Stimulated activated CD4-positive, alpha-beta T cell treated with anti-CD3 and anti-CD28 coated beads, TNF-alpha, amount 100 ng/mL, for 24 hours (primary cell): ENCODE measurements at places on chromosomes 2 and 18.

- DNase-seq = no peak
Observed at GRCh38 chr2:126749537-126749936, 93.6 kb downstream of the GYPC start.

DNA sequence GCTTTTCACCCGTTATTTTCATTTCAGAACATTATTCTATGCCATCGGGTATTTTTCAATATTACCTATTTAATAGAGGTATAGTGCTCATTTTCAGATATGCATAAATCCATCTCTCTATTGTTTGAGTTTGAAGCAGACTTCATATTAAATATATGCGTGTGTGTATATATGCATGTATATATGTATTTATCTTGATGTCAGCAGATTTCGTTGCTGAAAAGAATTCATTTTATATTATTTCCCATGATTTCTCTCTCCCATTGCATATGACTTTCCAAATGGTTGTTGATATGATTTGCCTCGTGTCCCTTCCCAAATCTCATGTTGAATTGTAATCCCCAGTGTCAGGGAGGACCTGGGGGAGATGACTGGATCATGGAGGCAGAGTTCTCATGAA, 28.6 kb upstream of the COPS8 start:
- DNase-seq = no peak

DNA sequence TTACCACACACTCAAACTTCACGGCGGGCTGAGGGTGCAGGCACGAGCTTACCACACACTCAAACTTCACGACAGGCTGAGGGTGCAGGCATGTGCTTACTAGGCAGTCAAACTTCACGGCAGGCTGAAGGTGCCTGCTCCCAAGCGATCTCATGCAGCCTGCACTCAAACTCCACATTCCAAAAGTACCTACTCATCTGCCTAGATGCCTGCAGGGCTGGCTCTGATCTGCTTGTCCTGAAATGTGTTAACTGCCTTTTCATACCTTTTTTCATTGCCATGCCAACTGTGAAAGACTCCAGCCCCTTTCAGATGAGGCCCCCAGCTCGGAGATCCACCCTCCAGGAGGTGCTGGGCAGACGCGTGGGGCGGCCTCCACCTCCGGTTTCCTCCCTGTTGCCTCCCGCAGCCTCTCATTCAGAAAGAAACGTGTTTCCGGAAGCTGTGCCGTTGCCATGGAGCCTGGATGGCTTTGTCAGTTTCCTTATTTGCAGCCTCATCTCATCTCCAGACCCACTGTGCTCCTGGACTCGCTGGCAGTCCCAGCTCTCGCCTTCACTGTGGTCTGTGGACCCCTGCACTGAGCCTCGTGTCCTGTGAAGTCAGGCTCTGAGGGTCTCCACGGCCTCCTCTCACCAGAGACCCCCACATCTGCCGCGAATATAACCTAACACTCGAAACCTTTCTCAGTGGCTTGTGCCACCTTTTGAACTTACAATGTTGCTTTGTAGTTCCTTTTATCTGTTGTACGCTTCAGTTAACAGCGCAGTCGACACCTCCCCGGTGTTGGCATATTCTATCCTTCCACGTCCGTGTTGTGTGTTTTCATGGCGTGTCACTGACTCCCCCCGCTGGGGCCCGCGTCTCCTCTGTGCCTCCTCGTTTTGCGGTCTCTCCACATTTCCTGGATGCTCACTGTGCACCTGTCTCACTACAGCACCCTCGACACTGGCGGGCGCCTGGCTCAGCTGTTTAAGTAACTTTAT, 106.1 kb upstream of the ALKAL2 start:
- DNase-seq = peak; percentile 27

DNA sequence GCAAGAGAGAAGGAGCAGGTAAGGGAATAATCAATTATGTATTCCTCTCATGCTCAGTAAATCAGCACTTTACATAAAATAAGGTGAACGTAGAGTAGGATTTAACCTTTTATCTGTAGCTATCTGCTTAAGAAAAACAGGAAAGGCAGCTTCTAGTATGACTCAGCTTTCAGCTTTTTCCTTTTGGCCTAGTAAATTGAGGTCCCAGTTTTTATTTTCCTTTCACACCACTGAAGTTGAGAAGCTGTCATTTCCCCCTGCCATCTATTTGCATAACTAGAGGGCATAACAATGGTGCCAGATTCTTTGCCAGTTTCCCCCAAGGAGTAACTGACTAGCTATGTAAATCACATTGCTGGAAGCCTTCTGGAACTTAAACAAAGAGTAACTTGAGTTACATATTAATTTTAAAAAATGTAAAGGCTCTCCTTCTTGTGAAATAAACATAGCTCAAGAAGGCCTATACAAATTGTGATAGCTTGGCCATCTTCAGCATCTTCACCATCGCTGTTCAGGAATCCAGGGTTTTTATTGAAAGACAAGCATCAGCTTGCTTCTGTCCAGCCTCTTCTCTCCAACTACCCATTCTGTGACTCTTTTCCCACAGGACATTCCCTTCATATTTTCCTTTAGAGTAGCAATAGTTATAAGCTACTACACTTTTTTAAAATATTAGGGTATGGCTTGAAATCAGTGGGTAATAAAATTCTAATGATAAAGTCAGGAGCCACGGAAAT, 97.0 kb downstream of the KYNU start:
- no peak for DNase-seq

- DNase-seq = no peak
Observed at GRCh38 chr2:20913491-20913890, 90.6 kb upstream of the LDAH start.

DNA sequence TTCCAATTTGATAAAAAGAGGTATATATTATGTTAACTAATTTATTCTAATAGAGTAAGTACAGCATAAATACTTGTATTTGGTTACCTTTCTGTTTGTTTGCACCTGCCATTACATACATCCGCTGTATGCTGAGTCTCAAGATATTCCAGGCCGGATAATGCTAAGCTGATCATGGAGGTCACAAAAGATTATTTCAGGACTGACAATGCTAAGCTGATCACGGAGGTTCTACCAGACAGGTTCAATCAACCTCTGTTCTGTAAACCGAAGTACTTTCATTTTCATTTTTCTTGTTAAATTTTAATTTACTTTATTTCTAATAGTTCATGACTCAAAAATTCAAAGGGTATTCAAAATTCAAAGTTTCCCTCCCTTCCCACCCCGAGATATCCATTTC, 31.1 kb downstream of the PNO1 start:
- no peak for DNase-seq

DNA sequence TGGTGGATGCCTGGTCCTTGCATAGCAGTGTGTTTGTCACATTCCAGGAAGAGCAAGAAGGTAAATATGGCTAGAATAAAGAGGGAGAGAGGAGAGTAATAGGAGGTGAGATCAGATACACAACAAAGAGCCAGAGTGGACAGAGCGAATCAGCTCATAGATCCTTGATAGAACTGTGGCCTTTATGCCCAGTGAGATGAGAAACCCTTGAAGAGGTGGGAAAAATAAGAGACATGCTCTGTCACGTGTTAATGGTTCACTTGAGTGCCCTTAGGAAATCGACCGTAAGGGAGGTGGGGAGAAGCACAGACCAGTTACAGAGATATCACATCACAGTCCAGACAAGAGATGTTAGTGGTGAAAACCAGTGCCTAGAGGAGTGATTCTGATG, 84.7 kb upstream of the RAB27B start:
- no peak for DNase-seq

GRCh38 chr2:161436411-161436810, 20.3 kb downstream of the TBR1 start:
- no peak for DNase-seq

DNA sequence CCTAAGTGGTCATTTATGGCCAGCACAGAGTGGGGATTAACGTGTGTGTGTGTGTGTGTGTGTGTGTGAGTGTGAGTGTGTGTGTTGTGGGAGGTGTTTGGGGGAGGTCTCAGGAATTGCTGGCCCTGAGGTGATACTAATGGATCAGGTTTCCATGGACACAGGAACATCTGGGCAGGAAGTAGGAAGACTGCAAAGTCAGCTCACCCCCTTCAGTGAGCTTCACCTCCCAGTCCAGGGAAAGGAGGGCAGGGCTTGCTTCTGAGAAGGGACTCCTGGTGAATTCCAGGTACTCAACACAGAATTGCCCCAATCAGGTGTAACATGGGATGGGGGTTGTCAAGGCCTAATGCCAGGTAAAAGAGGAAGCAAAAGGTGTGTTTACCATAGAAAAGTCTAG, 30.3 kb upstream of the IL1R1 start:
- no peak for DNase-seq

GRCh38 chr2:8457699-8458502, 224.0 kb upstream of the ID2 start:
- no peak for DNase-seq

- no peak for DNase-seq
Observed at GRCh38 chr2:55776479-55776878, 82.8 kb upstream of the PNPT1 start.

- DNase-seq = no peak
Observed at GRCh38 chr2:119068154-119068725, 90.3 kb downstream of the C1QL2 start.

DNA sequence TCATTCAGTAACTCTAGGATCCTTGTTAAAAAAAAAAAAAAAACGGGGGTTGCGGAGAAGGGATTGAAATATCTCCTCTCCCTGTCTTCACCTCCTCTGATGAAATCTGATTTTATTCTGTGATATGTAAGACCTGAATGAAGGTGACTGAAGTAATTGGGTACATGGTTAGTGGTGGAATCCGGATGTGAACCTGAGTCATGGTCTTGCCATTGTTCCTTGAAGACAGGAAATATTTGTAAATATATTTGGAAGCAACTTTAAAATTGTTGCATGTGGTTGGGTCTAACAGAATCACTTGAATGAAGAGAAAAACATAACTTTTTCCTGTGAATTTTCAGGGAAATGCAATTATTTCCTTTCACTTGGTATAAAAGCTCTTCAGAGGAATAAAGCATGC, 3.0 kb upstream of the IL1A start:
- DNase-seq = no peak

DNA sequence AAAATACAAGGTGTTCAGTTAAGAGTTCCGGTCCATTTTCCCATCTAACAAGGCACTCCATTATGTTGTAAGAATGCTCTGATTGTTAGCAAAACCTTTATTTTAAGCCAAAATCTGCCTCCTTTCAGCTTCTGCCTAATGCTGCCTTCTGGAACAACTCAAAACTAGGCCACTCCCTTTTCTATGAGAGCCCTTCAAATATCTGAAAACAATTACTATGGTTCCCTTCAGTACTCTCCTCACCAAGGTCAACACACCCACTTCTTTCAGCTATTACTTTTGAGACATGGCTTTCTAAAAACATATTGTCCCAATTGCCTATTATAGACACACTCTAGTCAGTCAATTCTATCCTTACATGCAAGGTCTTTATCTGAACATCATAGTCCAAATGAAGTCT, 429.4 kb downstream of the ERBB4 start:
- DNase-seq = no peak

DNA sequence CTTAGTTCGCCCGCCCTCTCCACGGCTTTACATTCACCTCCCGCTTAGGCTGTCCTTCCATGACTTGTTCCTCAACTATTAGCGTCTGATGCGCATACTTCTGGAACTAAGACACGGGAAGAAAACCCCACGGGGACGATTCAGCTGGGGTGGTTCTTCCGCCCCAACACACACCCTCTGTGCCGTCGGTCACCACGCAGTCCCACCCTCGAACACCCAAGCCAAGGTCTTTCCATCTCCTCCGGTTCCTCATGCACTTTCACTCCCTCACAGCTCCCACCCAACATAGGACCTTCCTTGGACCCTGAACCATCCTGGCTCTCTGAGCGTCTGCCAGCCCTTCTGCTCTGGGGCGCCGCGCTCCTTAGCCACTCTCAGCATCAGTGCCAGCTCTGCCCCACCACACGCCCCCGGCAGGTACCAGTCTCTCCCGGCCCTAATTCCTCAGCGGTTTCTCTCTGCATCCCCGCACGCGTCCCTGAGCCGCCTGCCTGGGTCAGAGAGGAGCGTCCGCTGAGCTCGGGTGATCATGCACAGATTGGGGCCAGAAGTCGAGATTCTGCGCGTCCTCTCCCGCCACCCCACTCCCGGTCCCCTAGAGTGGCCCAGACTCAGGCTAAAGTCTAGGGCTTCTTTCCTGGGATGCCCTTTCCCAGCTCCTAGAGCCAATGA, 522 bp upstream of the SRD5A2 start:
- no peak for DNase-seq
